ENCODE measurements at places on chromosomes 13 and 19.
A peak's percentile ranks its signal among the peaks of the same experiment; 100 is the strongest.

DNA sequence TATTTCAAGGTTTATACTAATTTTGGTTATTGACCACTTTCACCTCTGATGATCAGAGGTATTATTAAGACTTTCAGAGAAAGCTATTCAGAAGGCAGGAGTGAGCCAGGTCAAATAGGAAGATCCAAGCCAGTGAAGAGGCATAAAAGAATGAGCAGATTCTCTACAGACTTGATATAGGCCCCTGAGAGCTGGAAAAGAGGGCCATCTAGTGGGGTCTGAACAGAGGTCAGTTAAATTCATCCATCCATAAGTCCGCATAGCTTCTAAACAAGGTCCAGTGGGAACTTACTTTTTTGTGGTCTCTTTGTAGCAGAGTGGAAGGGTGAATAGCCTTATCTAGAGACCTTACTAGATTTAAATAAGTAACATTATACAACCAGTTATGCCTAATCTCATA lies 126.6 kb upstream of the UFM1 start:
- DNase-seq: no peak

- no peak for DNase-seq
Measured at GRCh38 chr13:47539317-47539716, 461.8 kb downstream of the SUCLA2 start.

DNA sequence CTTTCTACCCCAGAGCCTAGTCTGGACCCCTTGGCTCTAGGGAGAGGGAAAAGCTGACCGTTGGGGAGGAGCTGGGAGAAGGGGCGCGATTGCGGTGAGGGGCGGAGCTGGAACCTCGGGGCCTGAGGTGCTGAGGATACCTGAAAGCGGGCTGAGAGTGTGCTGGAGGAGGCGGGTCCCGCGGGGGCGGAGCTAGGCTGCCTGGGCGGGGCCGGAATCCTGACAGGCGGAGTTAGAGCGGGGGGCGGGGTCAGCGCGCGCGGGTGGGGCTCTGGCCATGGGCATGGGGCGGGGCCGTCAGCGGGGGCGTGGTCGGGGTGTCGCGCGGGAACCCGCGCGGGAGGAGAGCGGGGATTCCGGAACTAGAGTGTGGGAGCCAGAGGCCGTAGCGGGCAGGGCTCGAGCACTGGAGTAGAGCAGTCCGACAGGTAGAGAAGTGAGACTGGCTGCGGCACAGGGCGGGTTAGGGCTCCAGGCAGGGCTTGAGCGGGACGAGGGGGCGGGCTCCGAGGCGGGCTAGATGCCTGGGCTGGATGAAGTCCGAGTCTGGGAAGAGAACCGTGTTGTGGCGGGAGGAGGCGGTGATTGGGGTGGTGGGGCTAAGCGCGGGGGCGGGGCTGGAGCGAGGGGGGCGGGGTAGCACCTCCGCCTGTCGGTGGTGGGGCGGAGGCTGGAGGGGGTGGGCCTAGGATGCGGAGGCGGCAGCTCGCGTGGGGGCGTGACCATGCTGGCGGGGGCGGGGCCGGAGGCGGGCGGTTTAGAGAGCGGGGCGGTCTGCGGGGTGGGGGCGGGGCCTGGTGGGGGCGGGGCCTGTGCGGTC lies at the start of gene INAFM1:
INAFM1 (plus strand) TSS at position 815 of the 820 bp plus-strand sequence. CDS start 35 bp downstream, outside the sequence.
- DNase-seq: peak; percentile 82

DNA sequence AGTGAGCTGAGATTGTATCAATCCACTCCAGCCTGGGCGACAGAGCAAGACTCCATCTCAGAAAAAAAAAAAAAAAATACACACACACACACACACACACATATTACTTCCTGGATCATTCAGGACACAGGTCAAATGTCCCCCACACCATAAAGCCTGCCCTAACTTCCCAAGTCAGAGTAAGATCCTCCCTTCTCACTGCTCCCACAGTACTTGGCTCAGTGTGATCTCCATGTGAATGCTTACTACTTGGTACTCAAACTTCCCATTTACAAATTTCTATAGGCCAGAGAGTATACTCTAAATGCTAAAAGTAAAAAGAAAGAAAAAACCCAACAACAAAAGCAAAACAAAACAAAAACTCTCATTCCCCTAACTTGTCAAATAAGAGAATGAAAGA lies 386.8 kb downstream of the SLITRK6 start:
- no peak for DNase-seq

DNA sequence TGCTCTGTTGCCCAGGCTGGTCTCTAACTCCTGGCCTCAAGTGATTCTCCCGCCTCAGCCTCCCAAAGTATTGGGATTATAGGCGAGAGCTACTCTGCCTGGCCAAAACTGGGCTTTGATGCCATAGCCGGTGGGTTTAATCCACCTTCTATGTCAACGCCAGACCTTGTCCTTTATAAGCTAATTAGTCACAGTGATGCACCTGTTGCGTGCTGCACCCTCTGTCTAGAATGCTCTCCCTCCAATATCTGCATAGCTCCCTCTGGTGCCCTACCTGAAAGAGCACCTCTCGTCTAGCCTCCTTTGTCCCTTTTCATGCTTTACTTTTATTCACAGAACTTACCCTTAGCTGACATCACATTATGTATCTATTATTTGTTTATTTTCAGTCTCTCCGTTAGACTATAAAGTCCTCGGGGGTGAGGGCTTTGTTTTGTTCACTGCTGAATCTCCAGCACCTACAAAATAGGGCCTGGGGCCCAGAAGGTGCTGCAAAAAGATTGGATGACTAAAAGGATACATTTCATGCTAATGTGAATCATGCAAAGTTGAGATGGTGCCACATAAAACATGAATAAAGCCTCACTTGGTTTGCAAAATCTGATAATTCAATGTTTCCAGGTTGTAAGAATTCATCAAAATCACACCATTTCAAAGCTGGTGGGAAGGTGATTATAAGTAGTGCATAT lies 148.1 kb downstream of the USP12 start:
- DNase-seq: no peak

GRCh38 chr19:15622991-15623390 lies 8.0 kb downstream of the CYP4F8 start:
- no peak for DNase-seq

GRCh38 chr13:76292726-76293125 lies 593.5 kb downstream of the KCTD12 start:
- DNase-seq: no peak

DNA sequence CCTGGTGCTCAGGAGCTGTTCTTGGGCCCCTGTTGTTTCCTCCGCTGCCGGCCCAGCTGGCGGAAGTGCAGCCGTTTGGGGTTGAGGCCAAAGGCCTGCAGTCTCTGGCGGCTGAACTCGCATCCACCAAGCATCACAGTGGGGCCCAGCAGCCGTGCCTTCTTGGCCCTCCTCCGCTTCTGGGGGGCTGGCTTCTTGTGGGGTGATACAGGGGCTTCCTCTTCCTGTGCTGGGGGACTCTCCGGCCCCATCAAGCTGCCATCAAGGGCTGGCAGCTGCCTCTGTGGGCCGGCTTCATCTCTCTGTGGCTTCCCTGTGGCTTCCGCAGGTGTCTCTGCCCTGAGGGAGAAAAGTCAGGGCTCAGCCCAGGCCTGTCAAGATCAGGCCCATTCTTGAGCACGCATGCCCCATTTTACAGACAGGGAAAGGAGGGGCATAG lies 10.3 kb downstream of the ATG4D start:
- DNase-seq: no peak

GRCh38 chr13:110173247-110173818 lies 133.6 kb downstream of the COL4A1 start:
- DNase-seq: no peak

GRCh38 chr13:50074843-50075242 lies 59.6 kb downstream of the KCNRG start:
- no peak for DNase-seq

- DNase-seq: no peak
Measured at GRCh38 chr19:39917561-39918182, 16.8 kb downstream of the FCGBP start.

DNA sequence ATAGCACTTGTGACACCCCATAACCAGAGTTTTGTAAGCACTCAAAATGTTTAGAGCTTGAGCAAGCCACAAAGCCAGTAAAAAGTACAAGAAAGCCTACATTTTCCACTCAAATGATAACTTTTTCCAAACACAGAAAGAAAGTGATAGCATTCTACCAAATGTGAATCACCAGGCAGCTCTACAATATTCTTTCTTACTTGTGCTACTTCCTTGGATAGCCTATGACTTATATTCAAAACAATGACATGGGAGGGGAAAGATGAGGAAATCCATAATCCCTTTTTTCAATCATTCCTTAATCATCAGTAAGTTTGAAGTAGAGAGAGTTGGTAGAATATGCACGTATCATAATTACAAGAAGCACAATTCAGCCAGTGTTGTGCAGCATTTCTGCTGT lies 650.8 kb upstream of the PCDH9 start:
- DNase-seq: peak; percentile 2

- peak; percentile 0 for DNase-seq
Measured at GRCh38 chr13:22173610-22174009, 502.7 kb downstream of the FGF9 start.

DNA sequence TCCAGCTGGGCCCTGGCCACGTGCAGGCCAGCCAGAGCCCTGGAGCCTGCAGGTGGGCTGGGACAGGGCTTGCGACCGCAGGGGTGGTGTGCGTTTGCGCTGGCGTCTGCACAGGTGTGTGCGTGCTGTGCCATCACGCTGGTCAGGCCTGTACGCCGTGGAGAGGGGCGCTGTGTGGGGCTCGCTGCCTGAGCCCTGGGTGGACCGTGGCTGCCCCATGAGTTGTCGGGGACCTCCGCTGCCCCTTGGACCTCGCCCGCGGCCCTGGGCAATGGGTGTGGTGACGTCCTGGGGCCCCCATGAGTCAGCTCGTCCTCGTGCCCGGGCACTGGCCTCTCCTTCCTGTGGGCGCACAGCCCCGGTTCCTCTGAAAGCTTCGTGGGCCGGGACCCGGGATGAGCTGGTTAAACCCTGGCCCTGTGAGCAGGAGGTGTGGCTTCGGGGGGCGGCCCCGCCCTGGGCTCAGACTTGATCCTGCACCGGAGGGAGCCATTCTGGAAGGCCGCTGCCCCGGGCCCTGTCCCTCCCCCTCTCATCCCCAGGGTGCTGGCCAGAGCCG lies 6.8 kb downstream of the CSNK1G2 start:
- peak; percentile 95 for DNase-seq
